Activated T-helper 1 cell treated with anti-CD3 and anti-CD28 coated beads, Interleukin-12 subunit alpha, Interleukin-12 subunit beta, Interleukin-2, Interleukin-4 antibody, amounts not matched to agents 30 ng/mL and 10 ng/mL and 1 ng/mL, durations not matched to agents 14 hours and 24 hours and 36 hours (primary cell): ENCODE measurements at places on chromosomes 3 and 15. TPM values are rescaled to one million over a fixed set of nuclear protein-coding genes. Genes with fewer than 3 reads are reported as not detected.

Gene SLC51A
- not detected in 2 replicates for total RNA-seq

Gene PLXND1
- 1.3 and 1.7 TPM in 2 replicates for total RNA-seq

Gene SLC22A14
- total RNA-seq, result not detected in 2 replicates

Gene ARPP21
- total RNA-seq, result not detected in 2 replicates

DNA sequence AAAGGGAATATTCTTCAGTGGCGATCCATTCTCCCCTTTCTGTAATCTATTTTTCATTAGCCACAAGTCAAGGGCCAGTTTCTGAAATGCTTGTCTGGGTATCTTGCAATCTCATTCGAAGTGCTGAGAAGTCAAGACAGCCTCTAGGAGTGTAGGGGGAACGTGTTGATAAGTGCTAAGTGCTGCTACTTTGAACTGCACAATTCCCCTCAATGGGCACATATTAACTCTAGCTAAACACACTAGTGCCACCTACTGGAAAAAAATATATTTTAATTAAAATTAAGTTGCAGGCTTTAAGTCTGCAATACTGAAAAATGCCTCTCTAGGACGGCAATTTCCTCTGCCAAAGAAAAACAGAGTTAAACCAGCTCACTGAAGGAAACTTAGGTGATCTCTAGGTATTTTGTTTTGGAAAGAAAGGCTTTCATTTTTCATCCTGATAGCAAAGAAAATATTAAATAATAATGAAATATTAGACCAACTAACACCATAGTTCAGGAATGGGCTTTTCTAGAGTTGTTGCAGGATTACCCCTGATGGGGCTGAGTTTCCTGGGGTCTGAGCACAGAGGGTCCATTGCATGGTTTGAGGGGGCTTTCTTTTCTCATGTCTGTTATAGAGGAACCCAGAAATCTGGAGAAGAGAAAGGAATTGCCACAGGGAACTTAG lies 181.9 kb upstream of the KBTBD8 start:
- no peak overlapping the region for H3K4me3 ChIP-seq
- H3K36me3 ChIP-seq, result no peaks in the 10 kb centered on the region
- peaks cover 14% of the 10 kb centered on the region for H3K27me3 ChIP-seq
- no peaks in the 10 kb centered on the region for H3K4me1 ChIP-seq
- DNase-seq, result no peak
- H3K27ac ChIP-seq, result no peak overlapping the region

- H3K27ac ChIP-seq, result no peak overlapping the region
- no peaks in the 10 kb centered on the region for H3K4me1 ChIP-seq
- DNase-seq, result no peak
- no peaks in the 10 kb centered on the region for H3K36me3 ChIP-seq
- H3K4me3 ChIP-seq, result no peak overlapping the region
These were observed 811.0 kb downstream of the TUSC7 start for GRCh38 chr3:117520582-117520981.

GRCh38 chr3:113277414-113277813 lies 66.1 kb downstream of the BOC start:
- H3K4me3 ChIP-seq, result no peak overlapping the region
- H3K27me3 ChIP-seq, result no peaks in the 10 kb centered on the region
- DNase-seq, result no peak
- peaks cover 13% of the 10 kb centered on the region for H3K4me1 ChIP-seq
- H3K36me3 ChIP-seq, result no peaks in the 10 kb centered on the region
- no peak overlapping the region for H3K27ac ChIP-seq

DNA sequence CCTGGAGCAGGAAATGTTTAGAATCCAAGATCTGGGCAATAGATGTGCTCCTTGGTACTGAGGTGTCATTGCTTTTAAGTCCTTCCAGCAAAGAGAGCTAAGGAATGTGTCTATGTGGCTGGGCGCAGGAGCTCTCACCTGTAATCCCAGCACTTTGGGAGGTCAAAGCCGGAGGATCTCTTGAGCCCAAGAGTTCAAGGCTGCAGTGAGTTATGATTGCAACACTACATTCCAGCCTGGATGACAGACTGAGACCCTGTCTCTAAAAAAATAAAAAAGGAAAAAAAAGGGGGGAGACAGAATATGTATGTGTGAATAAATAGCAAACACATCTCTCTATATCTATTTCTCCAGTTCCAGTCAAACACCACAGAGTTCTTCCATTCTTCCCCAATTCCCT lies 4.3 kb upstream of the GPR62 start:
- peaks cover 33% of the 10 kb centered on the region for H3K27me3 ChIP-seq
- no peak overlapping the region for H3K27ac ChIP-seq
- no peak overlapping the region for H3K4me3 ChIP-seq
